ENCODE measurements at places on chromosomes 3 and 15.

DNA sequence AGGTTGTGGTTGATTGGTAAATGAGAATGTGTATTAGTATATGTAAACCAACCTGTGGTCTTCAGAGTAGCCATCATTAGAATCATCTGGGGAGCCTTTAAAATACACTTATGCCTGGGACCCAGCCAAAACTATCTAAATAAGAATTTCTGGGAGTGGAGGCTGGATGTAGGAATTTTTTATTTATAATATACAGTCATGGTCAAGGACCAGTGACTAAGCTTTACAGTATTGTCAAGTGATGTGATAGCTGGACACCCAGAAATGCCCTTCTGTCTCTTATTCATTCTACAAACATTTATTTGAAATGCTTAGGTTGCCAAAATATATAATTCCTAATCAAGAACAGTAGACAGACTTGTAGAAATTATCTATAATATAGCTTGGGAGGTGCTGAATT is 132.2 kb downstream of the MBNL1 start:
- peak; percentile 80 for DNase-seq

DNA sequence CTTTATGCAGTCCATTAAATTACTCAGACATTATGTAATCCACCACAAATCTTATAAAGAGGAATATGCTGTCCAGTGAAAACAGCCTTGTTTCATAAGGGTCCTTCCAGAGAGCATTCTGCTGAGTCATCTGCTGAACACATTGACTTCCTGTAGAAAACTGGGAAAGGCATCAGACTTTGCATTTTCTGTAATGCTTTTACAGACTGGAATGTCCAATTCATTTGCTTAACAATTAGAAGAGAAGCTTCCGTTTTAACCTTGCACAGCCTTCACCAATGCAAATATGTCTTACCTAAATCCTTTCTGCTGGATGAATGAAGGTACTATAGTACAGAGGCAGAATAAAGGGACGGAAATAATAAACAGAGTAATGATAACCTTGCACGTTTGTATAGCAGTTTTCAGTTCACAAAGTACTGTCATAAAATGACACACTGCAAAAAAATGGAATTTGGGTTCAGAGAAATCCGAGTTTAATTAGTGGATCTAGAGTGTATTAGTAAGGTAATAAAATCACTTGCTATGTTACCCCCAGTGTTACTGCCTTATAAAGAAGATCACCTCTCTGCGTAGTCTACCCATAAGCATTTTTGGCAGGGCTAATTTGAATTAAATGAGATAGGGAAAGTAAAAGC is 301.5 kb downstream of the PYDC2 start:
- DNase-seq: peak; percentile 61

DNA sequence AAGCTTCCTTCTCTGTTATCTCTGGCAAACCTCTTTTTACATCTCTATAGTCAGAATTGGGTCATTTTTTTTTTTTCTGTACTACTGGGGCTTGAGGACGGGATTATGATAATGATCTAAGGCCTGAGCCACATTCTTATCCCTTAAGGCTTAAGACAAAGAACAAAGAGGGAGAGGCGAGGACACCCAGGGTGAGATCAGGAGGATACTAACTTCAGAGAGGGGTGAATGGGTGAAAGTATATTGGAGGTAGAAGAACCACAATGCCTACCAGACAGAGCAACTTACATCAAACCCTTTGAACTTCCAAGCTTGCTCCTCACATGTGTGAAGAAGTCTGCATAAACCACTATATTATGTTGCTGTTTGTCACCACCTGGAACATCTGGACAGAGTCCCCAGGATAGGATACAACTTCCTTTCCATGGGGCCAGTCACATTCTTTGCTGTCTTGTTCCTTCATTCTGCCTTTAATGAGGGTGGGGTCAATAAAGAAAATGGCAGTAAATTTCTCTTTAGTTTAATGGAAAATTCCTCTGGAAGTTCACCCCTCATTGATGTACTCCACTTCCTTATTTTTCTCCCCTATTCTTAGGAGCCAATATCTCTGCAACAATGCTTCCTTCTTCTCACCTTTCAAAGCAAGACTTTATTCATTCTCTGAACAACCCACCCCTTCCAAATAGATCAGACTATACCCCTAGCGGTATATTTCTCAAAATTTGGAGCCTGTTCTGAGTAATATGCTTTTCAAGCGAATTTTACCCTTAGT is 9.1 kb upstream of the PDCD6IP start:
- no peak for DNase-seq

GRCh38 chr3:123015596-123015995 is 12.0 kb downstream of the SEMA5B start:
- DNase-seq: no peak

- DNase-seq: no peak
Observed at GRCh38 chr15:52834379-52834778, 44.2 kb upstream of the ONECUT1 start.

DNA sequence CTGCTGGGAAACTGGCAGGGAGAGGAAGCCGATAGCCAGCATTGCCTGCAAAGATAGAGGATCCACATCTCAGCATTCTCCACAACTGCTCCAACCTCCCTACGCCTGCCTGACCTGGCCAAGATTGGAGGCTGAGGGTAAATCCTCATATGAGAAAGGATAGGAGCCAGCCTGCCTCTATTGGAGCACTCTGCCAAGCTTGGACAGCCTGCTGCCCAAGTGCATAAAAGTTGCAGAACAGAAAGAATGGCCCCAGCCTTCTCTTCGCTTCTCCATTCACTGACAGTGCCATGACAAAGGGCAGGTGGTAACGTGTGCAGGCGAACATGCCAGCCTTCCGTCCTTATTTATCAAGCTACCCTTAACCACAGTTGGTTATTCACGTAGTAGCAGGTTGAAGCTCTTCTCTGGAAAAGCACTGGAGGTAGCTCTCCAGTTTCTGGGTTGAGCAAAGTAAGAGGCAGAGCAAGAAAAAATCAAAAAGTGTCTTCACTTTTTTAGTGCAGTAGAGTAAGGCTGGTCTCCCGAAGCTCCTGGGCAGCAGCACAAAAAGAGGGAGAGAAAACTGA is 4.3 kb downstream of the BMF start:
- no peak for DNase-seq
